ENCODE measurements at places on chromosomes 4 and X. TPM values are rescaled to one million over a fixed set of nuclear protein-coding genes. Genes with fewer than 3 reads are reported as not detected.
A peak's percentile ranks its signal among the peaks of the same experiment; 100 is the strongest.

DNA sequence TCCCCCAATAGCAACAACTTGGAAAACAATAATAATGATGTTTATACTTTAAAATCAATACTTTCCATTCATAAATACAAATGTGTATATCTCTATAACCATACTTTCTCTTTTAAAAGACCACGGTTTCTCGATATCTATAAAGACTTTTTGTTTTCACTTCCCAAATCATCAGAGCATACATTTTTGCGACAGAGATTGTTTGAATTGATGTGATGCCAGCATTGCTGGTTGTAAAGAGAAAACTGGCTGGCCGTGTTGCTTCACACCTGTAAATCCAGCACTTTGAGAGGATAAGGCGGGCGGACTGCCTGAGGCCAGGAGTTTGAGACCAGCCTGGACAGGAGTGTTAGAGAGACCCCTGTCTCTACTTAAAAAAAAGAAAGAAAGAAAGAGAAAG, 77.6 kb upstream of the ZNF518B start:
- no peak overlapping the region for H3K4me3 ChIP-seq
- H3K27ac ChIP-seq: no peak overlapping the region
- H3K27me3 ChIP-seq: no peaks in the 10 kb centered on the region
- H3K36me3 ChIP-seq: no peaks in the 10 kb centered on the region
- H3K4me1 ChIP-seq: no peaks in the 10 kb centered on the region

GRCh38 chr4:137861682-137862081, 329.4 kb upstream of the PCDH18 start:
- no peak for DNase-seq
- no peaks in the 10 kb centered on the region for H3K4me1 ChIP-seq
- no peaks in the 10 kb centered on the region for H3K27me3 ChIP-seq

- no peak overlapping the region for H3K4me3 ChIP-seq
- DNase-seq: no peak
- no peaks in the 10 kb centered on the region for H3K36me3 ChIP-seq
- H3K27ac ChIP-seq: no peak overlapping the region
- no peaks in the 10 kb centered on the region for H3K4me1 ChIP-seq
- no peaks in the 10 kb centered on the region for H3K27me3 ChIP-seq
Observed at GRCh38 chr4:76226418-76226817, 12.8 kb upstream of the SCARB2 start.

DNA sequence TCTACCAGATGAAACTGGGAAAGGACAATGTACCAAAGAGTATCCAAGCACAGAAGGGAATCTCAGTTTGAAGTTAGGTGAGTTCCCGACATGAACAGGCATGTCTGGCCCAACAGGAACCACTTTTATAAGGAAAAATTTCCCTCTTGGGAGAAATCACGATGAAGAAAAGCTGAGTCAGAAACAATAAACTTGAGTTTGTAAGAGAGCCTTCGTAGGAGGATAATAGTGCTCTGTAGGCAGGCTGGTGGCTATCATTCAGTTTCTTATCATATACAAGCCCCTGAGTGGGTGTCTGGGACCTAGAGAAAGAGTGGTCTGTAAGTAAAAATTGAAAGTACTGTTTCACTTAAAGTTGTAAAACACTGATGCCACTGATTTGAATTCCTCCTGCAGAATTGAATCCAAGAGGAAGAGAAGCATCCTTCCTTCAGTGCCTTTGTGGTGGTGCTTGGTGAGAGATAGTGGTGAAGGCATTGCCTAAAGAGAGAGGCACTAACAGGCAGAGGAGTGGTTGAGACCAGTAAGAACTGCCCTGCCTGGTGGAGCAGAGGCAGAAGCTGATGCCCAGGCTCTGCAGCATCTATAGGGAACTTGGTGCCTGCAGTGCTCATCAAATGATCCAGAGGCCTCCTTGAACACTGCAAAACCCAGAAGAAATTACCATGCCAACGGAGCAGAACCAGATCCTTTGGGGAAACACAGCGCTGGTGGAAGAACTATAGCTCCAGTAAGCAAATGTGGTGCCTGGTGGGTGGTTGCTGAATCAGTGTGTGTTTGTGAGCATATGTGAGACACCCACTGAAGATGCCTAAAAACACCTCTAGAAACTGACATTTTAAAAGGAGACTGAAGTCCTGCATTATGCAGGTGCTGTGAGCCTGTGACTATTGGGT, 31.7 kb upstream of the METAP1 start:
- DNase-seq: no peak
- H3K27me3 ChIP-seq: no peaks in the 10 kb centered on the region
- H3K27ac ChIP-seq: no peak overlapping the region
- H3K4me1 ChIP-seq: no peaks in the 10 kb centered on the region
- no peaks in the 10 kb centered on the region for H3K36me3 ChIP-seq

GRCh38 chrX:154371017-154371788, 3.2 kb downstream of the FLNA start:
- H3K27me3 ChIP-seq: no peaks in the 10 kb centered on the region
- DNase-seq: peak; percentile 90
- peaks cover 19% of the 10 kb centered on the region for H3K36me3 ChIP-seq
- H3K4me1 ChIP-seq: peaks cover 51% of the 10 kb centered on the region
- H3K4me3 ChIP-seq: peak overlapping the region; percentile 59
- peak overlapping the region; percentile 92 for H3K27ac ChIP-seq

DNA sequence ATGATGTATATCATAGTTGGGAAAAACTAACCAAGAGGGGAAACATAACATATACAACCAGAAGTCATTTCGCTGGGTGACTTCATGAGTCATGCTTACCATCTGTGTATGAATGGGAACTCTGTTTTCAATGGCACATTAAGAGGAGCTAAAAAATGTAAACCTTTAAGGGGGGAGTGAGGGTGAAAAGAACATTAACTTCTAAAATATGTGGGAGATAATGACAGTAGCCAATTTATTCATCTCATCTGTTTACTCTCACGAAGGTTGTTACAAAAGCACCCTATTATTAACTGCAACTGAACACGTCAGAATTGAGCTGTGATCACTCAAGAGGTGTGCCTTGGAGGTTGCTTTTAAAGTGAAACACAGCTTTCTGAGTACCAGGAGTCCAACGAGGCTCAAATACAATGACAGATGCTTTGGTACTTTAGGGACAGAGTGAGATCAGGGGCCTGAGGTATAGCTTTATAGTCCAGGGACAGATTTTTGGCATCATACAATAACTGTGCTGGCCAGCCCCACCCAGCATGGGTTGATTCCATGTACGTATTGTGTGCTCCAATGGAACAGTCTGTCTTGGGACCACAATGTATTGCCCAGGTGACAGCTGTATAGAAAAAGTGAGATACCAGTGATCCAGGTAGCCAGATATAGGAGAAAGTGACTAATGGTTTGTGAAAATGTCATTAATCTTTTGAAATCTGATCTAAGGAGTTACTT, 107.3 kb downstream of the AMMECR1 start:
- no peak for DNase-seq
- H3K27me3 ChIP-seq: no peaks in the 10 kb centered on the region
- no peak overlapping the region for H3K4me3 ChIP-seq
- H3K27ac ChIP-seq: no peak overlapping the region

DNA sequence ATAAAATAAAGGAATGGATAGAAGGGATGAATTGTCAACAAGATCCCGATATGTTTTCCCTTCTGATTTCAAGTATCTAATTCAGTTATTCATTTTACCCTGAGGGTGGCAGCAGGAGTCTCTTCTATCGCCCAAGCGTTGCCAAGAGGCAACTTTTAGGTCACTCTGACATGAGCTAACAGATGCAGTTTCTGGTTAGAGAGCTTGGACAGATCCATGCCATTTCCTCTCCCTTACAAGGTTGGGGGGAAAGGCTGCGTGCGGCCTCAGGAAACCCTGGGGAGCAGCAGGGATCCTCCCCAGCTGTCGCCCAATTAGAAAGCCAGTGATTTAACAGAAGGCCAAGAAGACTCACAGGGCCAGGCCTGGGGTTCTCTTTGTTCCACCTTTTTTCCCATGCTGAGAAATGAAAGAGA, 35.3 kb upstream of the WAS start:
- no peak overlapping the region for H3K4me3 ChIP-seq
- no peaks in the 10 kb centered on the region for H3K36me3 ChIP-seq
- H3K27ac ChIP-seq: no peak overlapping the region
- no peaks in the 10 kb centered on the region for H3K27me3 ChIP-seq
- DNase-seq: peak; percentile 53

DNA sequence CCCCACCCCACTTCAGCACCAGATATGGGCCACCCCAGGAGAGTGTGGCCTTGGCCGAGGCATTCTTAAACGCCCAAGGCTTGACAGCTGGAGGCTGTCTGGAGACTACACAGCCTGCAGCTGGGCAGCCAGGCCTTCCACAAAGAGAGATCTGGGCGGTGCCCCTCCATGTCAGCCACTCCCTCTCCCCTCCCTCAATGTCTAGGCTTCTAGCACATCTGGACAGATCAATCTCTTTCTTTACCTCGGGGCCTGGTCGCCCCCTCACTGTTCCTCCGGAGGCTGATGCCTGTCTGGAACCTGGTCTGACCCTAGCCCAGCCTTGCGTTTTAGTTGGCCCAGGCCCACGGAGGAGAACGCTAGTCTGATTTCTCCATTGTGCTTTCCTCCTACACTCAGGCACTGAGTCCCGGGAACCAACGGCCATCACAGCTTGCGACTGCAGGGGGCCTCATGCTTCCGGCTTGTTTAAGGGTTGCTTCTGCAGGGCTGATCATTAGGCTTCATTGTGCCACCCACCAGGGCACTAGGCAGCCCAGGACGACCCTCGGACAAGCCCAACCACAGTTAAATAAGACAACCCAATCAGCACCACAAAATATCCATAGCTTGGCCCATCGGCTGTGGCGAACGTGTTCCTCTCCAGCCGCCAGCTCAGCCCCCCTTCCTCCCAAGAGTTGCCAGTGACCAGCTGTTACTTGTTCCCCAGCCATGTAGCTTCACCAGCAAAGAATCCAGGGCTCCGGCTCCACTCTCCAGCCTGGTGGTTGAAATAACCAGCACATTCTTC, 200.6 kb downstream of the BCOR start:
- H3K4me3 ChIP-seq: no peak overlapping the region
- H3K27me3 ChIP-seq: no peaks in the 10 kb centered on the region
- DNase-seq: no peak
- H3K4me1 ChIP-seq: peaks cover under 1% of the 10 kb centered on the region
- H3K27ac ChIP-seq: no peak overlapping the region
- no peaks in the 10 kb centered on the region for H3K36me3 ChIP-seq

- no peak for DNase-seq
- no peaks in the 10 kb centered on the region for H3K4me1 ChIP-seq
- H3K36me3 ChIP-seq: no peaks in the 10 kb centered on the region
- H3K27ac ChIP-seq: no peak overlapping the region
- no peak overlapping the region for H3K4me3 ChIP-seq
- no peaks in the 10 kb centered on the region for H3K27me3 ChIP-seq
Observed at GRCh38 chr4:139674875-139675550, 9.4 kb downstream of the MGST2 start.

DNA sequence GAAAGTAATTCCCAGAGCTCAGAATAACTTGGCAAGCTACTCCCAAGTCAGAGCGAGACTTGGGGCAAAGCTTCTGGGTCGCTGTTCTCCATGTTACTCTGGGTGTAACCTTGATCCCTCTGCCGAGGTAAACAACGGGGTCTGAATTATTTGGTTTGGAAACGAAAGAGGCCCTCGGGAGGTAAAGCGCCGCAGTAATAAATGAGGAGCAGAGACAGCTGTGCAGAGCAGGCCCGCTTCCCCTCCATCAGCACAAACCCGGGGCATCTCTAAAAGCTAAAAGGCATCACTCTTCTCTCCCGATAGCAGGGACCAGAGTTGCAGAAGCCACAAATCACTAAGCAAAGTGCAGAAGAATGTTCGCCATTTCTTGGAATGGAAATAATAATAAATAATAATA, 561.5 kb downstream of the BCOR start:
- H3K36me3 ChIP-seq: no peaks in the 10 kb centered on the region
- H3K4me3 ChIP-seq: no peak overlapping the region
- H3K27me3 ChIP-seq: no peaks in the 10 kb centered on the region
- H3K27ac ChIP-seq: no peak overlapping the region
- DNase-seq: no peak

DNA sequence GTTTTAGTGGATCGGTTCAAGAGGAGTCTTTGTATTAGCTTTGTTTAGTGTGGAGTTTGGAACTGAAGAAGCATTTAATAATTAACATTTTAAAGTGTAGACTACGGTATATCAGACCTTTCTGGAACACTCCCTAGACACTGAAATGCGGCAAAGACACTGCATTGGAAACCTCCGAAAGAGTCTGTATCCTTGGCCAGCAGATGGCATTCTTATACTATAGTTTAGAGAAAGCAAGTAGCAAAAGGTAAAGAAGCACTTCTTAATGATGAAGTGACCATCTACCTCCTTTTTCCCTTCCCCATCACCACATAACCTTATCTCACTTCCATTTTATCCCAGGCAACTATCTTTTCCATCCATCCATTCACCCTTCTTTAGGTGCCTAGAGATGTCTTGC, 7.6 kb downstream of the FABP2 start:
- DNase-seq: peak; percentile 46
- no peak overlapping the region for H3K27ac ChIP-seq
- H3K36me3 ChIP-seq: no peaks in the 10 kb centered on the region

DNA sequence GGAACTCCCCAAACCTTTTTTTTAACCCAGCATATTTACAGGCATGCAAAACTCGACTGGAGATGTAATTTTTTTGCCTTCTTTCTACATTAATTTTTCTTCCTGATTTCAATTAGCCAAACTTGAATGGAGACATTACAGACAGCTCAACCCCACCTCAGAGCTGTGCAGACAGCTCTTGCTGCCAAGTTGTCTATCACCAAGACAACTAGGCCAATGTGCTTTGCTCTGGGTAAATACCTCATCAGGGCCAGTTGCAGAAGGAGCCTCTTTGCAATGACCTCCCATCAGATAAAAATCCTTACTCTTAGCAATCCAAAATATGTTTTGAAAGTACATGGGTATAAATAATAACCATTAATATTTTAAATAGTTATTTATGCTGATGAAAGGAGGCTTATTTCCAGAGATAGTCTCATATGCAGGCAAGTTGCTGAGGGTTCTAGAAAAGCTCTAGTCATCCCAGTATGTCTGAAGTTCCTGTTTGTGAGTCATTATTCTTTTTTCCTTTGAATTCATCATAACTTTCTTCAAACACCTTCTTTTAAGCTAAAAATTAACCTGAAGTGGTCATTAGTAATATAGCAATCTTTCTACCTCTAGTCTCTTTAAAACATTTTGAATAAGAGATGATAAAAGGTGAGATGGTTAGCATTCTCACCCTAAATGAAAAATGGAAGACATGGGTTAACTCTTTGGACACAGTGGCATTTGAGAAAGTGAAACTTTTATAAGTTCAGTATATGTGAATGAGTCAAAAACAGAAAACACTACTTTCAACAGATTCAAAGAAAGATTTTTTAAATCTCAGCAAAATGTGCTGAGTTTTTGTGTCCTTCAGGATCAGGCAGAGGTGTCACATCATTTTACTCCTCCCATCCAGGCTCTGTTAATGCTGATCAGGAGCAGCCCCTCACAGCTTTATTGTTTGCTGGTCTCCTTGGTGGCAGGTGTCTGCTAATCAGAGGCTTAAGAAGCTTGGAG, 475.5 kb upstream of the FGF16 start:
- H3K27me3 ChIP-seq: no peaks in the 10 kb centered on the region
- no peaks in the 10 kb centered on the region for H3K4me1 ChIP-seq
- no peak overlapping the region for H3K4me3 ChIP-seq
- no peak overlapping the region for H3K27ac ChIP-seq
- DNase-seq: no peak
- H3K36me3 ChIP-seq: no peaks in the 10 kb centered on the region

Gene SMPX
- total RNA-seq: not detected

Gene NOCT
- total RNA-seq: 1.4 TPM

Gene OPHN1
- 0.44 TPM for total RNA-seq

Gene PDE5A
- 1.8 TPM for total RNA-seq

Gene ENPP6
- not detected for total RNA-seq
